ENCODE measurements at places on chromosomes 3 and 15. TPM values are rescaled to one million over a fixed set of nuclear protein-coding genes. Genes with fewer than 3 reads are reported as not detected.

PLA1A gene
- total RNA-seq = not detected

CGNL1 gene
- not detected for total RNA-seq

FAM107A gene
- not detected for total RNA-seq

GHSR gene
- total RNA-seq = not detected

PROS1 gene
- total RNA-seq = 0.47 TPM

OIP5 gene
- 14.0 TPM for total RNA-seq

DPPA2 gene
- total RNA-seq = not detected

SMCO1 gene
- total RNA-seq = not detected

PIK3CA gene
- total RNA-seq = 15.5 TPM

RBPMS2 gene
- not detected for total RNA-seq

ATP13A5 gene
- total RNA-seq = not detected

MEIS2 gene
- not detected for total RNA-seq

SLC28A2 gene
- total RNA-seq = not detected

LRTM1 gene
- total RNA-seq = not detected

CRTAP gene
- total RNA-seq = 39.2 TPM

SHF gene
- 17.9 TPM for total RNA-seq

STRIT1 gene
- not detected for total RNA-seq

NDN gene
- 1.9 TPM for total RNA-seq

LARP6 gene
- not detected for total RNA-seq

SLC22A13 gene
- total RNA-seq = 0.21 TPM

CCRL2 gene
- 1.3 TPM for total RNA-seq

DLL4 gene
- total RNA-seq = 0.30 TPM

PSTPIP1 gene
- 100 TPM for total RNA-seq

AGBL1 gene
- 0.05 TPM for total RNA-seq

PRTG gene
- total RNA-seq = not detected

BCL2A1 gene
- total RNA-seq = 82.2 TPM

ATR gene
- total RNA-seq = 36.1 TPM

LSMEM2 gene
- total RNA-seq = not detected

Data from activated CD4-positive, alpha-beta T cell treated with anti-CD3 and anti-CD28 coated beads for 36 hours (primary cell).